ENCODE measurements at places on chromosomes 4 and X. TPM values are rescaled to one million over a fixed set of nuclear protein-coding genes. Genes with fewer than 3 reads are reported as not detected.
A peak's percentile ranks its signal among the peaks of the same experiment; 100 is the strongest.

CHIC1 gene
- 6.5 TPM for total RNA-seq

- no peak for DNase-seq
These were observed 200.4 kb downstream of the PTTG2 start for GRCh38 chr4:38160487-38161207.

DNA sequence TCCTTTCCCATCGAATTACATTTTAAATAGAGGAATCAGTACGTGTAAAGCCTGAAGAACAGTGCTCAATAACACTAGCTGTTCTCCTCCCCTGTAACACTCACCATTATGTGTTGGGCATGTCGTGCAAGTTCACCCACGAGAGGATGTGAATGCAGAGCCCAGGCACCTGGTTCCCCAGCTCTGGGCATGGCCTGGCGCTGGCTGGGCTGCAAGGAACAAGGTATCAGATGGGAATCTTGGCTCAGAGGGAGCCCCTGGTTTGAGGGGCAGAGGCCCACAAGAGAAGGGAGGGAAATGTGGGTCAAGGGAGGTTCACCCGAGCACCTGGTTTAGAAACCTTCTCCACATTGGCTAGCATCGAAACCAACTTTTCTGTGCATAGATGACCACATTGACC is 41.7 kb upstream of the MTM1 start:
- no peak for DNase-seq

DNA sequence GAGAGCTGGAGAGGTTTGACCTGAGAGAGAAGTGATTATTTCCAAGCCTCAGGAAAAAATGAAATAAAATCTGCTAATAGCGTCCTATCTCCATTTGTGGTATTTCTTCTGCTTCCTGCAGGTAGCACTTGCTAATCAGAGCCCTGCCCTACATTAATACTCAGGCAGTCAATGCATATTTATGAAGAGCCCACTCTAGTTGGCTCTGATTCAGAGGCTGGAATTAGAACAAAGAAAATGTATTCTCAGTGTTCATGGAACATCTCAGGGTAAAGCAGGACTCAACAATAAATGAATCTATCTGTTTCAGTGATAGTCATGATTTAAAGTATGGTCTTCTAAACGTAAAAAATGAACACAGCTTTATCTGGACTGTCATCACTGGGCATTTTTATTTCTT is 1.4 kb upstream of the ATP8A1 start:
- no peak for DNase-seq

GRCh38 chr4:60259781-60260180 is 940.3 kb upstream of the ADGRL3 start:
- no peak for DNase-seq

GRCh38 chr4:38987491-38987890 is 44.7 kb downstream of the TMEM156 start:
- no peak for DNase-seq

- DNase-seq = peak; percentile 55
These were observed 543 bp downstream of the ELF2 start for GRCh38 chr4:139176302-139177048.

DNA sequence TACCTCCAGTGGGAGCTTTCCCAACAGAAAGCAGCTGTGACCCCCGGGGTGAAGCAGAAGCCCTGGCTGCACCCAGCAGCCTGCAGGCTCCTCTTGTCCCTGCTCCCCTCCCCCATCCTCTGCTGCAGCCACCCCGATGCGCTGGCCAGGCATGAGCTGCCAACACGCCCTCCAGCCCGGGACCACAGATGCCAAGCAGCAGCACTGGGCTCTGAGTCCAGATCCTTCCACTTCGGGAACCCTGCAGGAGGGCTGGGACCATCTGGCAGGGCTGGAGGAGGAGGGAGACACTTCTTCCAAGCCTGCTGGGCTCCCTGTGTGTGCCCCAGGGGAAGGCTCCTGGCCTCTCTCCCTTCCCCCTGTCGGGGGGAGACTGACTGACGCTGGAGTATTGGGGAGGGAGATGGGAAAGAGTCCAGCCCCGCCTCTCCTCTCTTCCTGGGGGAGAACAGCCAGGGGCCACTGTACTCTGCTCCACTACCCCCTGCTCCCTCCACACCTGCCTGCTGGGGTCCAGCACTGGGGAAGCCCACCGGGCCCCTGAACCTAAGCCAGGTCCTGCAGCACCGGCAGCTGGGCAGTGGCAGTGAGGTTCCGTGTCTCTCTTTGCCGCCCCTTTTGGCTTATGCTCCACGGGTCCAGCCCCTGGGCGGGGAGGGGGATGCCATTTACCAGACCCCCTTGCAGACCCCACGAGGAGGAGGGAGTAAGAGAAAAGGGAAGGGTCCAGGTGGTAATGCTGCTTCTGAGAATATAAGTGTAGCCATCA is 55.7 kb downstream of the PPP2R2C start:
- DNase-seq = no peak

- DNase-seq = no peak
These were observed 109.2 kb upstream of the IGFBP7 start for GRCh38 chr4:57219431-57219830.

GRCh38 chr4:54819034-54819433 is 161.3 kb downstream of the KIT start:
- no peak for DNase-seq

DNA sequence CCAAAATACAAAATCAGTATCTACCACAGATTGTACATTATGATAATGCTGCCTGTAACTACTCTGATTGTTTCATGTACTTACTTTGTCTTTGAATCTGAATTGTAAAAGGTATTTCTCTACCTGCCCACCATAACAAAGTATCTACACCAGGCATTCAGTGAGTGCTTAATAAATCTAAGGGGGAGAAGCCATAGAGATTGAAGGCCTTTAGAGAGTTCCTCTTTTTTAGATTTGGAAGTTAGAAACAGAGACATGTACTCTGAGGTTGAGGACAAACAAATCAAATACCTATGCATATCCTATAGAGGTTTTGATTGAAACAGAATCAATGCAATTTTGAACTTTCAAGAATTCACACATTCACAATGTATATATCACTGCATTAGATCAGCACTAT is 42.7 kb downstream of the SAT1 start:
- no peak for DNase-seq

DNA sequence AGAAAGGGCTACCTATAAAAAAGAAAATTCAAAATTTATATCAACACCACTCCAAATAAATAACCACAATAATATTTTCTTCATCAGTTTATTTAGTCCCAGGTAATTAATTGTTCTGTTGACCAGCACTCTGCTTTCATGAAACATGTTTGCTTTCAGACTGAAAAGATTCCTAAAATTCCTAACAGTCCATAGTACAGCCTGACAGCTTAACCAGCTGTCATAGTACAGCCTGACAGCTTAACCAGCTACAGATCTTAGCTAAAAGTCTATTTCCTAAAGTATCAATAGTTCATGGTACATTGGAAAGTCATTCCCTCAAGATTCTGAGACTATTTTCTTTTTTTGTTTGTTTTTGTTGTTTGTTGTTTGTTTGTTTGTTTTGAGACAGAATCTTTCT is 144.1 kb upstream of the DDX53 start:
- DNase-seq = no peak

DNA sequence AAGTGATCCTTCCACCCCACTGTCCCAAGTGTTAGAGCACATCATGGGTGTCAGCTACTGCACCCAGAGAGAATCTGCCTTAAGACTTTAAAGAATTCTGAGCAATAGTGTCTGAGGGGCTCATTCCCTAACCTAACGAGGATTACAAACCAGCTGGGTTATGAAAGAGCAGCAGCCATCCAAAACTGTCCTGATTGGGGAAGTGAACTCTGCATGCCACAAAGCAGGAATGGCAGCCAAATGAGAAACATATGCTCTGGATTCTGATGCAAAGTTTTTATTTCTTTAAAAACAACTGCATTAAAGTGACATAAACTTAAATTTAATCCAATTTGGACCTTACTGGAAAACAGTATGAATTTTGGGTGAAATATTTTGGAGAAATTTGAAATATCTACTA is 103.2 kb downstream of the ANXA3 start:
- DNase-seq = no peak

DNA sequence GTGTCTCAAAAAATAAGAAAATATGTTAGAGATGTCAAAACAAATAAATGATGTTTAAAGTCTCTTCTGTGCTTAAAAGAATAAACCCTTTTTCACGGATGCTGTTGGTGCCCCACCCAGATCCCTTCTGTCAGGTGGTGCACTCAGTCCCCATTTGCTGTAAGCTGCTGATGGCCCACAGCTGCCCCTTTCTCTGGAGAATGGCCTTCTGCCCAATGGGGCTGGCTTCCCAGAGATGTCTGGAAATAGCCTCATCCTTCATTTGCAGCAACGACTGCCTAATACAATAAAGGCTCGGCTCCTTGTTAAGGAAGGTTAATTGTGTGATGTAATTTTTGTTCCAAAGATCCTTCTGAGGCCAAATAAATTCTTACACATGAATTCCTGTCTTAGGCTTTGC is 31.8 kb downstream of the ETNPPL start:
- no peak for DNase-seq

GPM6B gene
- 8.0 TPM for total RNA-seq

GRCh38 chr4:54727346-54727745 is 69.6 kb downstream of the KIT start:
- DNase-seq = no peak

GRCh38 chr4:157363360-157363759 is 142.8 kb downstream of the GRIA2 start:
- no peak for DNase-seq

PCDH7 gene
- total RNA-seq = 0.69 TPM

CT45A5 gene
- total RNA-seq = not detected

GRCh38 chrX:108270280-108270679 is 167.9 kb downstream of the COL4A6 start:
- no peak for DNase-seq

GRCh38 chr4:37717576-37717975 is 31.4 kb upstream of the RELL1 start:
- no peak for DNase-seq

PDE6B gene
- total RNA-seq = 0.32 TPM

CEP135 gene
- 6.3 TPM for total RNA-seq

N4BP2 gene
- total RNA-seq = 9.2 TPM

DNA sequence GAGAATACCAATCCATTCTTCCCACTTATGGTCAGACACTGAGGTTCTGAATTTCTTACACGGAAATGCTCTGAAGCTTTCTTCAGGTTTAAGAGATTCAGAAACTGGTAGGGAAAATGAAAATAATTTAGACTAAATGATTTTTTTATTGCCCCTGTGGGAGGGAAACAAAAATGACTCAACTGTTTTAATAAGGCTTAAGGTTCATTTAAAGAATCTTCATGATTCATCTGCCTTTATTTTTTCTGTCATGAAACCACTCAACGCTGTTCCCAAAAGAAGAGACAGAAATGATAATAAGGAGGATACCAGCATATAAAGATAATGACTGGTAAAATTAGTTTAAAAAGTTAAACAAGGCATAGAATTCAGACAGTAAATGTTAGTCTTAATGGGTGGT is 39.3 kb upstream of the FAM47B start:
- DNase-seq = no peak

GRCh38 chr4:13541720-13542576 is 2.4 kb downstream of the NKX3-2 start:
- DNase-seq = no peak

MAGEB17 gene
- not detected for total RNA-seq

CHST7 gene
- 12.5 TPM for total RNA-seq

DNA sequence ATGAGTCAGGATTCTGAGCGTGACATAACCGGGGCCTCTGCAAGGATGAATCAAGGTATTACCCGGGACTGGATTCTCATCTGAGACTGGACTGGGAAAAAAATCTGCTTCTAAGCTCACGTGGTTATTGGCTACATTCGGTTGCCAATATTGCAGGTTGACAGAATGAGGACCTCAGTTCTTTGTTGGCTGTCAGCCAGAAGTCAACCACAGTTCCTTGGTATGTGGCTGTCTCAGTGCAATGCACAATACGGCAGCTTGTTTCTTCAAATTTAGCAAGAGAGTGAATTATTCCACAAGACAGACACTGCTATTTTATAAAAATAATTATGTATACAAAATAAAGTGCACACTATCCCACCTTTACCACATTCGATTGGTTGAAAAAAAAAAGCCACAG is 424.2 kb downstream of the KLHL4 start:
- DNase-seq = no peak

IL15 gene
- 5.6 TPM for total RNA-seq

- no peak for DNase-seq
These were observed 284.8 kb upstream of the FGF13 start for GRCh38 chrX:138996268-138996667.

IL13RA2 gene
- not detected for total RNA-seq

DNA sequence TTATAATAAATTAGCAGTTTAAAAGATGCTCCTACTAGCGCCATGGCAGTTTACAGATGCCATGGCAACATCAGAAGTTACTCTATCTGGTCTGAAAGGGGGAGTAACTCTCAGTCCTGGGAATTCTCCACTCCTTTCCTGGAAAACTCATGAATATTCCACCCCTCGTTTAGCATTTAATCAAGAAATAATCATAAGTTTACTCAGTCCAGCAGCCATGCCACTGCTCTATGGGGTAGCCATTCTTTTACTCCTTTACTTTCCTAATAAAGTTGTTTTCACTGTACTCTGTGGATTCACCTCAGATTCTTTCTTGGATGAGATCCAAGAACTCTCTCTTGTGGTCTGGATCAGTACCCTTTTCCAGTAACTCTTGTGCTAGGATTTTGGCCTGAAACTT is 52.3 kb downstream of the GUCY1B1 start:
- DNase-seq = no peak

DNA sequence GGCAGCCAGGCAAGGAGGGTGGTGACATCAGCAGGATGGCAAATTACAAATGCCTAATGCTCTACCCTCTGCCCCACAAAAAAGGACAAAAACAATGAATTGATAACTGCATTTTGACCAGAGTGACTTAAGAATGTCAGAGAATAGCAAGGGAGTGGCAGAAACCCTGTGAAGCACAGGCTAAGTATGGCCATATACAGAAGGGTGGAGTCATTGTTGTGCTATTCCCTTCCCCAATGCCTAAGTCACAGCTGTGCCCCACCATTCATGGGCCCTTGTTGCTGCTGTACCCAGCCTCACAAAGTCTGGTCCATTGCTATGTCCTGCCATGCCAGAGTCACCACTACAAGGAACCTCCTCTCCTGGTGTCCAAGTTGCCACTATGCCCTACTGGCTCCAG is 123.1 kb downstream of the NEK1 start:
- no peak for DNase-seq

- no peak for DNase-seq
These were observed 181.7 kb upstream of the IGFBP7 start for GRCh38 chr4:57291911-57292310.

DNA sequence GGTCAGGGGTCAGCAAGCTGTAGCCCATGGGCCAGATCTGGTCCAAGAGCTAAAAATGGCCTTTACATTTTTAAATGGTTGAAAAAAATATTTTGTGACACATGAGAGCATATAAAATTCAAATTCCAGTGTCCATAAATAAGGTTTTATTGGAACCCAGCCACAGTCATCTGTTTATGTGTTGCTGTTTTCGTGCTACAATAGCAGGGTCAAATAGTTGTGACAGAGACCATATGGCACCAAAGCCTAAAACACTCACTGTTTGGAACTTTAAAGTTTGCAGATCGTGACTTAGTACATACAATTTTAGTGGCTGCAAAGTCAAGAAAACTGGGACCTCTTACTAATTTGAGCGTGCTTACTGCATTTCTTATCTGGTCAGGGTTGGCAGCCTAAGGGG is 29.2 kb downstream of the LAMP2 start:
- DNase-seq = no peak

GRCh38 chr4:8282134-8282641 is 12.6 kb downstream of the HTRA3 start:
- DNase-seq = no peak

Measured in omental fat pad (tissue), 4 donors.